D721Med (cell line): ENCODE measurements at places on chromosomes 6 and 20.

- DNase-seq, result no peak
Observed at GRCh38 chr6:31468311-31468710, 29.6 kb upstream of the MICB start.

DNA sequence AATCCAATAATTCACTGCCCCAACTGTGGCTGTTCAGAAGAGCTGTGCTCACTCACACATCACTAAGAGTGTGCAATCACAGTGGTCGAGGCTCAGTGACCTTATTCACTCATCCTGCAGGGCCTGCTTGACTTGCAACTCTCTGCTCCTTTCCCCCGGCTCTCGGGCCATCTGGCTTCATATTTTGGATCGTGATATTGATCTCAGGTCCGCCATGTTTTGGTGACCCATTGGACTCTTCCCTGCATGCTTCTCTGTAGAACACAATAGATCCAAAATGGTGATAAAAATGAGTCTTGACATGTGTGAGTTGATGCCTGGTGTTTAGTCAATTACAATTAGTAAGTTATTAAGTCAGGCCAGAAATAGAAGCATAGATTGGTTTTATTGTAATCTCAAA, 313.9 kb upstream of the SOX4 start:
- no peak for DNase-seq

DNA sequence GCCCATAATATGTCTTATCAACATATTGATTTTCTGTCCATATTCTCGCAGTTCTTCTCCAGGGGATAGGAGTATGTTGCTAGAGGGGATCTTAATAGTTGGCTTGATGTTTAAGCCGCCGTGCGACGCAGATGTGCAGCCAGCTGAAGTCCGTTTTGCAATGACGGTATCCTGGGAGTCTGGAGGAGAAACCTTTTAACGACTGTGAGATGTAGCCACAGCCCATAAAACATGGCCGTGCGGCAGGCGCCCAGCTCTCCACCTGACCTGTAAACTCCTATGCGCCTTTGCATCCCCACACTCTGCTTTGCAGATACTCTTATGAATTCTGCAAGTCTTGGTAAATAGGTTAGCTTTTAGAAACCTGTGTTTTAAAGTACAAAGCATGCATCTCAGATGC, 36.9 kb downstream of the BMP6 start:
- DNase-seq, result no peak

- no peak for DNase-seq
Observed at GRCh38 chr6:130583268-130583667, 217.5 kb downstream of the TMEM200A start.

GRCh38 chr6:122145741-122146240, 253.7 kb upstream of the HSF2 start:
- no peak for DNase-seq

GRCh38 chr6:157605484-157605883, 217.6 kb upstream of the SNX9 start:
- DNase-seq, result no peak

- no peak for DNase-seq
Observed at GRCh38 chr6:122330315-122330714, 69.1 kb upstream of the HSF2 start.

GRCh38 chr6:98880486-98880885, 46.1 kb downstream of the POU3F2 start:
- no peak for DNase-seq

GRCh38 chr6:158353883-158354877, 41.9 kb downstream of the TULP4 start:
- DNase-seq, result no peak

DNA sequence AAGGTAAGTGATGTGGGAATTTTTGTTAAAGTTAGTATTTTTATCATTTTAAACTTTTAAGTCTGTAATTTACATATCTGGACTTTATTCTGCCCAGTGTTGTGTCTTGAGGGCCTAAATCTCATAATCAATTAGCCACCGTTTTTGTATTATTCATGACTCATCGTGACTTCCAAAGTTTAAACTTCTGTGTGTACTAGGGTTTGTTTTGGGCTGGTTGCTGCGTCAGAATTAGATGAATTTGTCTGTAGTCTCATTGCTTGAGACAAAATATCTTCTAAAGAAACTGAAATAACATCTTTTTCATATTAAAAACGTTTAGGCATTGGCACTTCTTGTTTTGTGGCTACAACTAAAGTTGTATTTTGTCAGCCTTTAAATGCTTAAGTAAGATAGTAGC, 41.3 kb downstream of the CDYL start:
- DNase-seq, result no peak

- DNase-seq, result no peak
Observed at GRCh38 chr6:2579241-2579761, 171.4 kb downstream of the MYLK4 start.

DNA sequence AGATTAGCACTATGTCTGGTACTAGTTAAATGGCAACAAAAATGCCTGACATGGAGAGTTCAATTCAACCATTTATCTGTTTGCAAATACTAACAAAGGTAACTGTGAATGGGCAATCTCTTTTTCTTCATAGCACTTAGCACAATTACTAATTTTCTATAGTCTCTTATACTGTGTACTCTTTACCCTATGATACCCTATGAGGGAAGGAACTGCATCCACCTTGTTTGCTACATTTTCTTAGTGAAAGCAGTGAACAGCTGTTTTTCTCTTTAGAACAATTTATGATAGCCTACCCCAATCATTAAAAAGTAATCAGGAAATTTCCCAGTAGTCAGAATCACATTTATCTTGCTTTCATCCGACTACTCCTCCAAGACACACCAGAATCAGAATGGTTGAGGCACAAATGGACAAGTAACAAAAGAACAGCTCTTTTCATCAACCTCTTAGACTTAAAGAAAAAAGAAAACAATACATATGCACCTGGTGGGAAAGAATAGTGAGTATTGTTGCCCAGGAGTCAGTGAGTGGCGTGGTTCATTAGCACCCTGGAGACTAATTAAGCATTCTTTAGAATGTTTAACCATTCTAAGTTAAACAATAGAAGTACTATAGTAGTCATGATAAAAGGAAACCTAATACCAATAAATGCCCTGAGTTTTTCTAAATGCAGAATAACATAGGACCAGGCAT, 16.7 kb downstream of the ZNF292 start:
- no peak for DNase-seq

DNA sequence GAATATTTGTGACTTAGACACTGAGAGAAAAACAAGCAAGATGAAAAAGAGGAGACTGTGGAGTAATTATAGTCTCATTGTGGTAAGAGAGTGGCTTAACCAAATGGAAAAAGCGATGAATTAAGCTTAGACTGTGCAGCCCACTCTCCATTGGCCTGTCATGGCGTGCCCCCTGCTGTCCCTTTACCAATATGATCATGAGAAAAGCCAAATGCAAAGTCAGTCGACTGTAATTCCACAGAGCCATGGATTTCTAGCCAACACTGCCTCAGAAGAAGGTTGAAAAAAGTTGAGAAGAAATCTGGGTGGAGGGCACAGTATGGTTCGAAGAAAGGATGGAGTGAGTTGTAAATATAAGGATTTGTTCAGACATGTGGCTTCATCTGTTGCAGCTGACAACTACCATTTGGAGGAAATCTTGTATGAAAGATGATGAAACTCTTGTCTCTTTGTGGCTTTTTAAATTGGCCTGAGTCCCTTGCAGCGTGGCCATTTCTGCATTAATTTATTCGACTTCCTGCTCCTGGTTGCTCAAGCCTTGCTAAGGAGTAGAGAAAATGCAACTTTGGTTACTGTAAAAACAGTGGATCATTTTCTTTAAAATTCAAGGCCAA, 251.4 kb downstream of the DOK5 start:
- no peak for DNase-seq

DNA sequence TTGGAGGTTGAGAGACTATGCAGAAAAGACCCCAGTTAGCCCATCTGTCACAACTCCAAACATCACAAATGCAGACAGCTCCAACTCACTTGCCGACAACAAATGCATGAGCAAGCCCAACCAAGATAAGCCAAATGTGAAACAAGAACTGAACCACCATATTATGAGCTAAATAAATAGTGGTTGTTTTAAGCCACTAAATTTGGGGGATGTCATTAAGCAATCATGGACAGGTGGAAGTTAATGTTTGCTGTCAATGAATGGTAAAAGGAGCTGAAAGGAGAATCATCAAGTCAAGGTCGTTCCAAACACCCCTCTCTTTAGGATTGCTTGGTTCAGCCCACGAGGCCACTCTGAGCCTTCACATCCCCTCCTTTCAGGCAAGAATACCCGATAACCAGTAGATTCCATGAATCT, 71.2 kb upstream of the PLCB4 start:
- no peak for DNase-seq

- peak; percentile 35 for DNase-seq
Observed at GRCh38 chr6:155040154-155040553, 45.0 kb downstream of the TIAM2 start.

GRCh38 chr6:158131926-158132325, 36.1 kb downstream of the SERAC1 start:
- DNase-seq, result no peak

DNA sequence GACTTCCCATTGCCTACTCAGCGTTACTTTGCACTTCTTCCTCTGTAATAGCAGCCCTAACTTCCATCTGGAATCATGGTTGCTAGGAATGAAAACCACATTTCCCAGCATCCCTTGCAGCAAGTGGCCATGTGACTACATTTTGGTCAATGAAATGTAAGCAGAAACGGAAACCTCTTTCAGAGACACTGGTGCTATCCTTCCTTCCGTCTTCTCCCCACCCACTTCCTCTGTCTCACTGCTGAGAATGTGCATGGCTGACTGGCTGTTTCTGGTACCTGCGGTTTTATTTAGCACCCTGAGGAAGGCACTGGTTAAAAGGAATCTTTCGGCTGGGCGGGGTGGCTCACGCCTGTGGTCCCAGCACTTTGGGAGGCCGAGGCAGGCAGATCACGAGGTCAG, 107.4 kb downstream of the SCML4 start:
- DNase-seq, result no peak

- no peak for DNase-seq
Observed at GRCh38 chr20:63951398-63952209, 4.6 kb downstream of the UCKL1 start.

GRCh38 chr6:14671261-14671681, 553.7 kb downstream of the CD83 start:
- no peak for DNase-seq

DNA sequence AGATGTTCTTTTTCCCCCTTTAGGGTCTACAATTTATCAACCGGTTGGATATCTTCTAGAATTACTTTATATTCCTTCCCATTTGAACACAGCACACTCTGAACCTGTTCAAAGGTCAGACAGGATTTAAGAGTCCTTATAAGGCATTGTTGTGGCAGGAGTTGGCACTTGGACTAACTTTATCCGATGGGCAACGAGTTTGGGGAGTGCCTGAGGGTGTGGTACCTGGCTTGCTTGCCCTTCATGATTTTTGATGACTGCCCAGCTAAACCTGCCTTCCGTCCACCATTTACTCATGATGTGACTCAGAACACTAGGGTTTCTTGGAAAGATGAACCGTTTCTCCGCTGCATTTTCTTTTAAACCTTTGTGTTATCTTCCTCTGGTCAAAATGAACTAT, 285.2 kb downstream of the FOXC1 start:
- no peak for DNase-seq

DNA sequence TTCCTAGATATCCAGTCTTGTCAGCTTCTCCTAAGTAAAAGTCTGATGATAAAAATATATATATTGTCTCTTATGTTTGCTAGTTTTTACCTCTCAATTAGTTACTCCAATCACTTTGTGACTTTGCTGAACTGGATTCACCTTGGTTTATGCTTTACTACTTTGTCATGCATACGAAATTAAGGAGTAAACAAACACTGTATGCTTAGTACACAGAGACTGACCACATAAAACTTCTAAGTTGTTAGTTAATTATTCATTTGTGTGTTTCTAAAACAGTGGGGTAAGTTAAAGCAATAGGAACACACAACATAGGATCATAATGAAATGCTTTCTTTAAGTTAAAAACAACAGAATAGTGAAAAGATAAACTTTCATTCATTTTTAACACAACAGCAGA, 877.3 kb upstream of the MAP3K7 start:
- DNase-seq, result no peak

DNA sequence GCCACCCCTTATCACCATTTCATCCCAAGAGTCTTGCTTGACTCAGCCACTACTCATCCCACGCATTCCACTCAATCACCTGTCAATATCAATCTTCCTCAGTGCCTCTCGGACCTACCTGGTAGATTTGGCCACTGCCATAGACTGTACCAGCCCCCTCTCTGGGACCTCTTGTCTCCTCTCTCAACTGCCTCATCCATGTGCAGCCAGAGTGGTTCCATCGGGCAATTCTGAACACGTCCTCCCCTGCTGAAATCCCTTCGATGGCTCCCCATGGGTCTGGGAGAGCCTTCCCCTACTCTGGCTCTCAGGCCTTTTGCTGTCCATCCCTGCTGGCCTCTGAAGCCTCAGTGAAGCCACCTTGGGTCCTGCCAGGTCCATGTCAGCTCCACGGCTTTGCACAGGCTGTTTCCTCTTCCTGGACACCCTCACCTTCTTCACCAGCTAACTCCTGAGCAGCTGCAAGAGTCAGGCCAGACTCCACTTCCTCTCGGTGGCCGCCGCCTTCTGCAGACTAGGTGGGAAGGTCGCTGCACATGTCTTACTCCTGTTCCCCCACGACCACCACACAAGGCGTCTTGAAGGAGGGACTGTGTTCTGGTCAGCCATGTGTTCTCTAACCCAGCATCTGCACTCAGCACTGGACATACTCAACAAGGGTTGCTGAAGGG, 120.4 kb downstream of the TOX2 start:
- no peak for DNase-seq

DNA sequence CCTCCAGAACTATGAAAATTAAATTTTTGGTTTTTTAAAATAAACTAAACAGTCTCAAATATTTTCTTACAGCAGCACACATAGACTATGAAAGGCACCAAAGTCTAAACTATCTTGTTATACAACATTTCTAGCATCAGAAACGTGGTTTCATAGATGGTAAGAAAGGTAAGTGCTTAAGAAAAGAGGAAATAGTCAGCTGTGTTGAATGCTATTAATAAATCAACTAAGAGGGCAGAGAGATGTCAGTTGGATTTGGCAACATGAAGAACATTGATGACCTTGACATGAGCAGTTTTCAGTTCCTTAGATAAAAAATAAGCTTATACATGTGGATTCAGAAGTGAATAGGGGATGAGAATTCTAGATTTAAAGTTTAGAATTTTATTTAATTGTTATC, 113.6 kb downstream of the RFX6 start:
- DNase-seq, result no peak

- no peak for DNase-seq
Observed at GRCh38 chr6:9795880-9796279, 619.0 kb downstream of the TFAP2A start.

DNA sequence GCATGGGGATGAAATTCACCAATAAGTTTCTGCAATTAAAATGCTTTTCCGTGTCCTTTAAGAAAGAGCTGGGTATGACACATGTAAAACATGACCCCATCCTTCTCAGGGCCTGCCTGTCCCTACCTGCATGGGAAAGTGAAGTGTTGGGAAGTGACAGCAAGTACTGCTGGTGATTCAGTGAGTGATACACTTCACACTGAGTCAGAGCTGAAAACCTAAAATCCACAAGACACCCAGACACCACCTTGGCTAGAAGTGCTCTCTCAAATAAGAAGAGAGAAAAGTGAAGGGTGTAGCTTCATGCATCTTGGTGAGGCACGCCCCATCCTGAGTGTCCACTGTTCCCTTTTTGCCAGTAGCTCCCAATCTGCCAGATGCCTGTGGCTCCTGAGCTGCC, 3.3 kb downstream of the RAB22A start:
- DNase-seq, result no peak
